ENCODE measurements at places on chromosomes 6 and 20.

DNA sequence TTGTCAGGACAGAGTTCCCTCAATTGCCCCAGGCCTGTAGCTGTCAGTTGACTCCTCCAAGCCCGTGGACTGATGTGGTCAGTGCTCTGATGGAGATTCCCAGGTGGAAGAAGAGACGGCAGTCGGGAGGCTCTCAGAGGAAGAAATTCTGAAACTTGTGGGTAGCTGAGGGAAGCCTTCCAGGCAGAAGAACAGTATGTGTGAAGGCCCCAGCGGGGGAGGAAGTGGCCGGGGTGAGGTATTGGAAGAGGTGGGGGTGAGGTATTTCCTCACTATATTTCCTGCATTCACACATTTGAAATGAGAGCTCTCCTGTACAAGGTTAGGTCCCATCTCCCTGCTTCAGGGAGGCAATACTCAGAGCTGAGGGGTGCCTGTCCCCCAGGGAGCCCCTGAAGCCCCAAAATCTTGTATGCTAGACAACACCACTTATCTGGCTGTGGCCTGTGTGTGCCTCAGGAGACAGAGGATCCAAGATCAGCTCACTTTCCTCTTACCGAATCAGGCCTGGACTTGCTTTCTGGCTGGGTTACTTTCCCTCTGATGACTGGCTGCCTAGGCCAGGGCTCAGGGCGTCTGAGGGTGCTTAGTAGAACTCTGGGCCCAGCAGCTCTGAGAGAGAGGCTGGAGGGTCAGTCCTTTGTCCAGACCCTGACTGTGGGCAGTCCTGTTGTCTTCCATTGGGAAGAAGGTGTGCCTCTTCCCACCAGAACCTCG is 49.3 kb upstream of the MYL9 start:
- peak overlapping the region; percentile 66 for H3K4me3 ChIP-seq
- H3K27ac ChIP-seq: peak overlapping the region; percentile 90

DNA sequence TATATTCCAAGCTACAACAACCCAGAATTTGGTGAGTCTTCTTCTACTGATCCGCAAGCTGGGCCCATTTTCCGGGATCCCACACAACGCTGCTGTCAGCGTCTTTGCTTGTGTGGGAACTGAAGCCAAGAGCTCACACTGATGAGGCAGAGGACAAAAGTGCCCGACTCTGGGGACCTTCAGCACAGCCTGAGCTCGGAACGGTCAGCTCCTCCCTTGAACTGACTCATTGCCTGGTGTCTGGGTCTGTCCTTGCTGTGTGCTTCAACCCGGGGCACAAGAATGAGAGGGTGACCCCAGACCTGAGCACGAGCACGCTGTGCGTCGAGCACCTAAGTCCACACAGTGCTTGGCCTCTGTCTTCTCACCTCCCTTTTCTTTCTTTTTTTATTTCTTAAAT is 33.5 kb downstream of the DACT2 start:
- DNase-seq: no peak
- no peak overlapping the region for H3K4me3 ChIP-seq
- H3K4me1 ChIP-seq: peaks cover 7% of the 10 kb centered on the region
- no peak overlapping the region for H3K27ac ChIP-seq

GRCh38 chr6:79864421-79864820 is 82.9 kb downstream of the ELOVL4 start:
- H3K27me3 ChIP-seq: peaks cover 5% of the 10 kb centered on the region
- peaks cover under 1% of the 10 kb centered on the region for H3K4me1 ChIP-seq
- H3K4me3 ChIP-seq: no peak overlapping the region
- no peak for DNase-seq
- no peaks in the 10 kb centered on the region for H3K36me3 ChIP-seq
- no peak overlapping the region for H3K27ac ChIP-seq

- no peak for DNase-seq
- H3K27me3 ChIP-seq: no peaks in the 10 kb centered on the region
- no peaks in the 10 kb centered on the region for H3K36me3 ChIP-seq
- H3K4me3 ChIP-seq: no peak overlapping the region
Measured at GRCh38 chr20:61798632-61799031, 267.0 kb downstream of the TAF4 start.

DNA sequence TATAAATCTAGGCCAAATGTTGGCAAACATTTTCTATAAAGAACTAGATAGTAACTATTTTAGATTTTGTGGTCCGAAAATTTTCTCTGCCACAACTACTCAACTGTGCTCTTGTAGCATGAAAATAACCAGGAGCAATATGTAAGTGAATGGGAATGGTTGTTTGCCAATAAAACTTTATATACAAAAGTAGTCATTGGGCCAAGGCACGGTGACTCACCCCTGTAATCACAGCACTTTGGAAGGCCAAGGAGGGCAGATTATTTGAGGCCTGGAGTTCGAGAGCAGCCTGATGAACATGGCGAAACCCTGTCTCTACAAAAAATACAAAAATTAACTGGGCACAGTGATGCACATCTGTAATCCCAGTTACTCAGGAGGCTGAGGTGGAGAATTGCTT is 617.1 kb downstream of the EPM2A start:
- no peak overlapping the region for H3K27ac ChIP-seq
- no peaks in the 10 kb centered on the region for H3K4me1 ChIP-seq
- no peak overlapping the region for H3K4me3 ChIP-seq
- peaks cover 4% of the 10 kb centered on the region for H3K27me3 ChIP-seq
- no peaks in the 10 kb centered on the region for H3K36me3 ChIP-seq

GRCh38 chr20:14986656-14987055 is 649.2 kb upstream of the FLRT3 start:
- no peak overlapping the region for H3K27ac ChIP-seq
- no peak overlapping the region for H3K4me3 ChIP-seq
- H3K27me3 ChIP-seq: no peaks in the 10 kb centered on the region
- DNase-seq: no peak

- no peak overlapping the region for H3K4me3 ChIP-seq
- peaks cover 4% of the 10 kb centered on the region for H3K36me3 ChIP-seq
- peaks cover 31% of the 10 kb centered on the region for H3K4me1 ChIP-seq
- no peaks in the 10 kb centered on the region for H3K27me3 ChIP-seq
- no peak for DNase-seq
Measured at GRCh38 chr6:14425805-14426204, 308.2 kb downstream of the CD83 start.

DNA sequence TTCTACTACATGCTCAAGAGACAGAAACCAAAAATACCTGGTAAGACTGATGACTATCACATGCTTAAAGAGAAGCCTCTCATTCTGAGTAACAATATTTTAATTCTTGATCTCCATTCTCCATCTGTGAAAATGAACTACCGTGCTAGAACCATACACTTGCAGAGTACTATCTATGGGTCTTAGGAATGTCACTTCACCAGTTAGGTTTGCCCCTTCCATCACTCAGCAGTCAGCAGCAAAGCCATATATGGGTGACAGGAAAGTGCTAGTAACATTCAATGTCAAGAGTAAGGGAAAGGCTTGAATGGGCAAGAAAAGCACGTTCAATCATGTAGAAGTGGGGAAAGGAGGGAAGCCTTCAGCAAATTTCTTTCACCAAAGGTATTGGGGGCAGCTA is 2.3 kb downstream of the DNAAF9 start:
- no peak overlapping the region for H3K27ac ChIP-seq
- peak overlapping the region; percentile 17 for H3K4me3 ChIP-seq
- H3K36me3 ChIP-seq: peaks cover 2% of the 10 kb centered on the region

GRCh38 chr20:62921119-62921687 is 5.1 kb downstream of the DIDO1 start:
- H3K4me3 ChIP-seq: peak overlapping the region; percentile 81
- H3K27me3 ChIP-seq: no peaks in the 10 kb centered on the region
- peak overlapping the region; percentile 87 for H3K27ac ChIP-seq
- peaks cover 66% of the 10 kb centered on the region for H3K4me1 ChIP-seq

DNA sequence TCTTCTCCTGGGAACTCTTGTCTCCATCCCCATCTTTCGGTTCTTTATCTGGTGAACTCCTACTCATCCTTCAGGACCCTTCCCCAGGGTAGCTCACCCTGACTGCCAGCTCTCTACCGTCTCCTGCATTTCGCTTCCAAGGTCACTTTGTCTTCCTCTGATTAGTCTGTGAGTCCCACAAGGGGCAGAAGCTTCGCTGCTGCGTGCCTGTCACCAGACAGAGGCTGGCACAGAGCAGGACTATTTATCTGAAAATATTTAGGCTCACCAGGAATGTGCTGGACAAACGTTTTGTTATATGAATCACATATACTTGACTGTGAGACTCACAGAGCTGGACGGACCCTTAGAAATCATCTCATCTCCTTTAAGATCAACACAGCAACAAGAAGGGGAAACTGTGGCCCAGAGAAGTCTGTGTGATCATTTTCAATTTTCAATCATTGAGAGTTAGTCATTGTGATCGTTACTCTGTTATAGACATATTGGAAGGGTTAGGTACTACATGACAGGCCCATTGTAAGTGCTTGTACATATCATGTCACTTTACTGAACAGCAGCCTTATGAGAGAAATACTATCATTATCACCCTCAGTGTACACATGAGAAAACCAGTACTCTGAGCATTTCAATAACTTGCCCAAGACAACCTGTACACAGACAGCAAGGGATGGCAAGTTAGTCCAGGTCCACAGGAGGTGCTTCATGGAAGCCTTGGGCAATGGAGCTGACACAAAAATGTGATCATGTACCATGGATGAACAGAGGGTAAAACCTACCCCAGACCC is 51.4 kb downstream of the JPH2 start:
- peaks cover 24% of the 10 kb centered on the region for H3K27me3 ChIP-seq
- H3K36me3 ChIP-seq: no peaks in the 10 kb centered on the region
- no peak overlapping the region for H3K27ac ChIP-seq
- no peak for DNase-seq
- H3K4me1 ChIP-seq: no peaks in the 10 kb centered on the region

DNA sequence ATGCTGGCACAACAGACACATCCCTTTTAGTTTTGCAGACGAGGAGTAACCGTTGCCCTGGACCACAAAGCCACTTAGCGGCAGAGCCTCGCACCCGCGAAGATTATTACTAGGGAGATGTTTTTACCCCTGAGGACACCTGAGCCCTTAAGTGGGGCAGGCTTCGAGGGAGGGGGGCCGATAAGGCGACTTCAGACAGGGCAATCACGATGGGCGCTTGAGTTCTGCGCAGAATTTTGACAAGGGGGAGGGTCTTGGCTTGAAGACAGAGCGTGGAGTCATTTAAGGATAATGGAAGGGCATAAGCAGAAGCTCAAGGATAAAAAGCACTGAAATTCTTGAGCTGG is 650 bp upstream of the TTK start:
- H3K4me3 ChIP-seq: peak overlapping the region; percentile 99
- H3K36me3 ChIP-seq: peaks cover 28% of the 10 kb centered on the region
- peak overlapping the region; percentile 96 for H3K27ac ChIP-seq
- no peak for DNase-seq

DNA sequence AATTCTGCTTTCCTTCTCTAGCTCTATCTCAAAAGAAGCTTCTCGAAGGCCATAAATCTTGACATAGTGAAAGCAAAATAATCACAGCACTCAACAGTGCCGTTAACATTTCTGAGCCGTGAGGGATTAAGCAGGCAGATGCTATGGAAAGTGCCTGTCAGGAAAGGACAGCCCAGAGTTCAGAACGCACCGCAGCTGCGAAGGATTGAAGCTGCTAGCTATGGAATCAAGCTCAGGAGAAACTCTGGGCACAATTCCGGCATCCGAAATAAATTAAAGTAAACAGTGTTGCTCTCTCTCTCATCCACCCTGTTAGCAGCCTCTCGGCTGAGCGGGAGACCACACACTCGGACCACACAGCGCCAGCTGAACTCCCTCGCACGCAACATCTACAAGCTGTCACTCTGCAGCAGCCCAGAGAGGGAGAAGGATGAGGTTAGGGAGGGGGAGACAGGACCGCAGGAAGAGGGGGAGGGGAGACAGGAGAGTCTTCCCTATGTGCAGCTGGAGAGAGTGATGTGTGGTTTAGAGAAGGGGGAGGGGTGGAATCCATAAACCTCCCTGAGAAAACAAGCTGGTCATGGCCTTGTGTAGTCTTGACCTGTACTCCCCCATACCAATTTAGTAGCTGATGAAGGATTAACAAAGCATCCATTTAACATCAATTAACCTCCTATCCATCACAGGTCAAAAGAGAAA is 9.0 kb downstream of the EXOC2 start:
- H3K4me1 ChIP-seq: peaks cover 35% of the 10 kb centered on the region
- H3K27ac ChIP-seq: peak overlapping the region; percentile 58
- H3K27me3 ChIP-seq: no peaks in the 10 kb centered on the region
- peak overlapping the region; percentile 76 for H3K4me3 ChIP-seq
- H3K36me3 ChIP-seq: peaks cover 11% of the 10 kb centered on the region

DNA sequence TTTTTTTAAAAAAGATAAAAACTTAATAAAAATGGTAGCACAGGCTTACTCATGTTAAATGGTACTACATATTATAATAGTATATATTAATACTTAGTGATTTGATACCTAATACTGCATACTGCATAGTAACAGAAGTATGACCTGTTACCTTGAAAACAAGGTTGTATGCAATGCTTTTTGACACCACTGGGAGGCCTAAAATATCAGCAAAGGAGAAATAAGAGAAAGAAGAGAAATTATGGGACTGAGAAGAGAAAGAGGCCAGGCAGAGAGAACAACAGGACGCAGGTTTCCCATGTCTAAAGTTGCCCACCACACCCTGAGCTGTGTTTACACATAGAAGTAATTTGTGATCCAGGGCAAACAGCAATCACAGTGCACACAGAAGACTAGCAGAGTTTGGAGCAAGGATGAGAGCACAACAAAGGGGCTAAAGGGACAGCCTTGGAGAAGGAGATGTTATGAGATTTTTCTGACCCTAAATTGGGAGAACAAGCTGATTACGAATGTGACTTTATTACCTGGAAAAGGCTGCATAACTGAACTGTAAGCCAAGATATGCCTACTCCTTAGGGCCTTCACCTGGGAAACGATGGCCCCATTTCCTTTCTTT is 73.2 kb downstream of the ROS1 start:
- peaks cover 2% of the 10 kb centered on the region for H3K27me3 ChIP-seq
- no peaks in the 10 kb centered on the region for H3K4me1 ChIP-seq
- no peak for DNase-seq
- H3K27ac ChIP-seq: no peak overlapping the region
- no peak overlapping the region for H3K4me3 ChIP-seq

- no peak overlapping the region for H3K27ac ChIP-seq
- no peaks in the 10 kb centered on the region for H3K36me3 ChIP-seq
- H3K4me3 ChIP-seq: no peak overlapping the region
- no peak for DNase-seq
- H3K27me3 ChIP-seq: no peaks in the 10 kb centered on the region
Measured at GRCh38 chr6:119109654-119110325, 31.3 kb upstream of the FAM184A start.

- peaks cover 20% of the 10 kb centered on the region for H3K4me1 ChIP-seq
- DNase-seq: peak; percentile 17
- H3K27ac ChIP-seq: no peak overlapping the region
Measured at GRCh38 chr6:34288581-34288980, 39.8 kb upstream of the SMIM29 start.

DNA sequence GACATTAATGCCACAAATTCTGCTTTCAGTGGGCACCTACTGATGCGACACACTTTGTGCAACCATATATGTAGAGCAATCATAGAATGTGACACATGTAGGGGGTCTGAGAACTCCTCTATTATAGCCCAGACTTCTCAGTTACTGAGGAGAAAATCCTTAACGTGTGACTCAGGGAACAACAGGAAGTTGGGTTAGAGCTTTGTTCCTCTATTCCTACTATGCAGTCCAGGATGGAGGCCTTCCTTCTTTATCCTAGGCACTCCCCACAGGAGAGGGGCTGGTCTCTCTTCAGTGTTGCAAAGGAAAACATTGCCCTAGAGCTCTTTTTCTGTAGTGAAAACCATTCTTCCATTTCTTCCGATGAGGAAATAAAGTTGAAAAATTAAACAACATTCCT is 39.6 kb upstream of the RCAN2 start:
- no peak overlapping the region for H3K4me3 ChIP-seq
- DNase-seq: no peak
- no peak overlapping the region for H3K27ac ChIP-seq
- H3K36me3 ChIP-seq: no peaks in the 10 kb centered on the region
- H3K4me1 ChIP-seq: no peaks in the 10 kb centered on the region
- peaks cover 3% of the 10 kb centered on the region for H3K27me3 ChIP-seq

- DNase-seq: no peak
- H3K36me3 ChIP-seq: no peaks in the 10 kb centered on the region
- H3K27me3 ChIP-seq: no peaks in the 10 kb centered on the region
- H3K27ac ChIP-seq: no peak overlapping the region
Measured at GRCh38 chr6:51570168-51570921, 517.1 kb downstream of the PKHD1 start.
